A549 treated with ZK216348 at 1 μM for 4 hours (cell line): ENCODE measurements at places on chromosomes 16 and 17. TPM values are rescaled to one million over a fixed set of nuclear protein-coding genes. Genes with fewer than 3 reads are reported as not detected.

SDK2 gene
- total RNA-seq = 0.62 to 1.3 TPM (median 0.86 TPM) in 5 replicates

KRT39 gene
- total RNA-seq = not detected in 5 replicates

GRB2 gene
- total RNA-seq = 93.8 to 101 TPM (median 94.7 TPM) in 5 replicates

AOC3 gene
- total RNA-seq = 1.1 to 2.5 TPM (median 1.2 TPM) in 5 replicates

AGRP gene
- not detected in 5 replicates for total RNA-seq

PABPN1L gene
- not detected in 5 replicates for total RNA-seq

IRF8 gene
- 0.10 to 0.41 TPM (median 0.31 TPM) in 5 replicates for total RNA-seq

VMP1 gene
- 130 to 257 TPM (median 180 TPM) in 5 replicates for total RNA-seq

PNMT gene
- 0.12 to 0.14 TPM in 2 of 5 replicates, not detected in the others for total RNA-seq

SCRN2 gene
- total RNA-seq = 22.2 to 41.6 TPM (median 36.4 TPM) in 5 replicates

NACA2 gene
- not detected in 5 replicates for total RNA-seq

KRT32 gene
- not detected in 5 replicates for total RNA-seq

ZNF385C gene
- 0.19 to 0.44 TPM (median 0.22 TPM) in 4 of 5 replicates, not detected in the other for total RNA-seq

BCL6B gene
- total RNA-seq = not detected in 5 replicates

TPPP3 gene
- total RNA-seq = 7.5 to 12.4 TPM (median 12.3 TPM) in 5 replicates

C1QTNF8 gene
- not detected in 5 replicates for total RNA-seq

CIITA gene
- 0.08 to 0.16 TPM (median 0.16 TPM) in 3 of 5 replicates, not detected in the others for total RNA-seq

OR4D1 gene
- not detected in 5 replicates for total RNA-seq

ITGB3 gene
- total RNA-seq = 2.7 to 5.7 TPM (median 4.7 TPM) in 5 replicates

CCL13 gene
- total RNA-seq = not detected in 5 replicates

NPIPB6 gene
- 1.4 to 2.9 TPM (median 1.5 TPM) in 5 replicates for total RNA-seq

SLFN12 gene
- total RNA-seq = 0.14 to 0.27 TPM in 2 of 5 replicates, not detected in the others

DNAI2 gene
- not detected in 5 replicates for total RNA-seq

ACSF2 gene
- total RNA-seq = 11.3 to 16.0 TPM (median 13.0 TPM) in 5 replicates

WSCD1 gene
- 1.9 to 3.9 TPM (median 3.3 TPM) in 5 replicates for total RNA-seq

ZNF18 gene
- 4.6 to 7.9 TPM (median 5.0 TPM) in 5 replicates for total RNA-seq

TNFSF13 gene
- total RNA-seq = 0.09 to 1.5 TPM (median 0.57 TPM) in 5 replicates

HOXB7 gene
- 32.7 to 53.1 TPM (median 37.7 TPM) in 5 replicates for total RNA-seq

PYY gene
- total RNA-seq = not detected in 5 replicates
